ENCODE measurements at places on chromosomes 3 and 15.

DNA sequence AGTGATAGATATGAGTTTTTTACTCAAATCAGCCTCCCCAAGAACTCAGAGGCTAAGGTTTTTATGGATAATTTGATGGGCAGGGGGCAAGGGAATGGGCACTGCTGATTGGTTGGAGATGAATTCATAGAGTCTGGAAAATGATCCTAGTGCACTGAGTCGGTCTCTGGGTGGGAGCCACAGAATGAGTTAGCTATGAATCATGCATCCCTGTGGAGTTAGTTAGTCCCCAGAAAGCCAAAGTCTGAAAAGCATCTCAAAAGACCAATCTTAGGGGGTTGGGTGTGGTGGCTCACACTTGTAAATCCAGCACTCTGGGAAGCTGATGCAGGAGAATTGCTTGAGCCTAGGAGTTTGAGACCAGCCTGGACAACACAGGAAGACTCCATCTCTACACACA lies 516.1 kb downstream of the AGBL1 start:
- DNase-seq, result no peak

DNA sequence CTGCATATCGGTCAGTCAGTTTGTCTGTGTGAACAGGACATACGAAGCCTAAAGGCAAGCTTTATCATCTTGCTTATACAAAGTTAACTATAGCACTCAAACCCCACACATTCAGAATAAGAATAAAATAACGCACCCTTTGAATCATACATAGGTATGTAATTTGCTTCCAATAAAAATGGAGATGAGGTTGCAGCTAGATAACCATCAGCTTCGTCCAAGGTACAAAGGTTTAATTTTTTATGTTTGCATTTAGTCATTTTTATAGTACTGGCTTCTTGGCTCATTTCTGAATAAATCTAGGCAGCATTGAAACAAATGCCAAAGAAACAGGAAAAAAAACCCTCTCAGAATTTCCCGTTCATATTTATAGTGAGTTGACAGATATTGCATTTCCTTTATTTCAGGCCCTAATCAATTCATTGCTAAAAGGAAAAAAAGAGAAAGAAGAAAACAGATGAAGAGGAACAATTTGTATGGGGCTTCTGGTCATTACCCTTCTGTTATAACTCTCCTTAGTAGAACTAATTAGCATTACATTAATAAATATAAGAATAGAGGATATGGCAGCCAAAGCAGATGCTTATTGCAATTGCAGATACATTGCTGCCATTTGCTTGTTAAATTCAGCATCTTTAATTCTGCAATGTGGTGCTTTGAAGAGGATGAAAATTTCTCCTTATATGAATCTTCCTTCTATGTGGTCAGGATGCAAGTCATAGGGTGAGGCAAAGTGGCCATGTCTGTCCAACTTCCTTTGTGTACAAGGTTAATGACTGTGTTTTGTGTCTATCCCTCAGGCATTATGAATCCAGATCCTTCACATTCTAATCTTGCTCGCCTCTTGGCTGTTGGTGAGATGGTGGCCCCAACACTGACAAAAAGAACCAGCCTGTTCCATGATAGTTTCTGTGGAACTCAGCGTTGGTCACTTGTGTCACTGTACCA lies 550.0 kb downstream of the AGBL1 start:
- no peak for DNase-seq

- DNase-seq, result no peak
Observed at GRCh38 chr15:54779271-54779670, 417.5 kb downstream of the RSL24D1 start.

DNA sequence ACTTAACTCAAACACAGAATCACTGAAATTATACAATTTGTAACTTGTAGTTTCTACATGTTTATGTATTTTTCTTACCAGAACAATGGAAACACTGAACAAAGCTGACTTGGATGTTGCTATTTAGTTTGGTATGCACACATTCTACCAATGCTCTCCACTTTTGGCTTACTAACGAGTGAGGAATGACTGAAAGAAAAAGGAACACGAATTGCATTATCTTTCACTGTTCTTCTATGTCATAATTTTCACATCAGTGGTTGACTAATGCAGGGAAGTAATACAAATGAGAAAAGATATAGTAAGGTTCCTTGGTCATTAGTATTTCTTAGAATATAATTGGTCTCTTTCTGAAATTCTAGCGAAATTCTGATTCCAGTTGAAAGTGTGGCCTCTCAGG lies 9.8 kb upstream of the CNTN3 start:
- DNase-seq, result no peak

- DNase-seq, result no peak
Observed at GRCh38 chr3:123638936-123639689, 54.3 kb upstream of the HACD2 start.

DNA sequence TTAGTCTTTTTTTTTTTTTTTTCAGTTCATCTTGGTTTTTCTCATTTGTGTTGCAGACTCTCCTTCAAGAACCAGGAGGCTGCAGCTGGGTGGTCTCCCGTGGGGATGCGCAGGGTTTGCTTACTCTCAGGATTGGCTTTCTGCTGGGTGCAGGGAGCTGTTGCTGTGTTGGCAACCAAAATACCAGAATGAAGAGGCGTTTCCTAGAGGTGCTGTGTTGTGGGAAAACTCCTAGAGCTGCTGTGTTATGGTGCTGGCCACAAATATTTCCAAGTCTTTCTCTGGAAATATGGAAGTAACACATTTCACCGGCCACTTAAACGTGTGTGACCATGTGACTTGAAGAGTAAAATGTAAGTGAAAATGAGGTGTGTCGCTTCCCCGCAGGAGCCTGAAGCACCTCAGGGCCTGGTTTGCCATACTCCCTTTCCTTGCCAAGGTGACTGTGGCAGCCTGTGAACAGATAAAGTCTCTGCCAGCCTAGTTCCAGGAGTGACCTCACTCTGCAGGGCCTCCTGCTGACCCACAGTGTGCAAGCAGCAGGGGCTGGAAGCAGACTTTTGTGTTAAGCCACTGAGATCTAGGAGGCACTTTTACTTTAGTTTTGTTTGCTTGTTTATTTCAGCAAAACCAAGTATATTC lies 258.9 kb downstream of the ADAMTS17 start:
- DNase-seq, result no peak

All from NCI-H82 (cell line).